ENCODE measurements at places on chromosomes 3 and 15.
A peak's percentile ranks its signal among the peaks of the same experiment; 100 is the strongest.

DNA sequence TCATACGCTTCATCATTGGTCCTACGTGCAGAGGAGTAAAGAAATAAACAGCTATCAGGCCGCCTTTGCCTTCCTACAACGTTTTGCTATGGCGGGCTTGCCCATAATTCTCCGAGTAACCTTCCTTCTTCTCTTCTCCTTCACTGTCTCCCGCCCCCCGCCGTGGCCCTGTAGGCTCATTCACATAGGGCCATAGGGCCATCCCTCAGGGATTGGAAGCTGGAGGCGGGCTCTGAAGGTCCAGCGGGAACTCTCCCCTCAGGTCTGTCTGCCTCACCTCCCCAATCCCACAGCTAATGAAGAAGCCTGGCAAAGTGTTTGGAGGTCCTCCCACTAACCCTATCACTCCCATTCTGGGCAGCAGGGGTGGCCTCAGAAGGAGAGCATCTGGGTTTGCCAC, 43.6 kb downstream of the SEMA5B start:
- no peak for DNase-seq

DNA sequence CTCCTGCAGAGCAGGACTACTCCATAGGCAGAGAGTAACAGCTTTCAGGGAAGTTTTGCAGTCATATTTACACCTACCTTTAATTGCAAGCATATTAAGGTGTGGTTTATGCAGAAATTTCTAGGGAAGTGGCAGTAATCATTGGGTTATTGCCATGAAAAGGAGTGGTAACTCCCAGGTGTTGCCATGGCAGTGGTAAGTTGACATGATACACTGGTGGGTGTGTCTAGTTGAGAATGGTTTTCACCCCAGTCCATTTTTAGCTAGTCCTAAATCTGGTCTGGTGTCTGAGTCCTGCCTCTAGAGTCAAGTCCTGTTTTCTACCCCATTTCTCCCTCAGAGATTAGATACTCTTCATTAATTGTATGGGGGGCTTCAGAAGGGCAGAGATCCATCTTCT, 128.4 kb upstream of the GMNC start:
- DNase-seq = no peak

DNA sequence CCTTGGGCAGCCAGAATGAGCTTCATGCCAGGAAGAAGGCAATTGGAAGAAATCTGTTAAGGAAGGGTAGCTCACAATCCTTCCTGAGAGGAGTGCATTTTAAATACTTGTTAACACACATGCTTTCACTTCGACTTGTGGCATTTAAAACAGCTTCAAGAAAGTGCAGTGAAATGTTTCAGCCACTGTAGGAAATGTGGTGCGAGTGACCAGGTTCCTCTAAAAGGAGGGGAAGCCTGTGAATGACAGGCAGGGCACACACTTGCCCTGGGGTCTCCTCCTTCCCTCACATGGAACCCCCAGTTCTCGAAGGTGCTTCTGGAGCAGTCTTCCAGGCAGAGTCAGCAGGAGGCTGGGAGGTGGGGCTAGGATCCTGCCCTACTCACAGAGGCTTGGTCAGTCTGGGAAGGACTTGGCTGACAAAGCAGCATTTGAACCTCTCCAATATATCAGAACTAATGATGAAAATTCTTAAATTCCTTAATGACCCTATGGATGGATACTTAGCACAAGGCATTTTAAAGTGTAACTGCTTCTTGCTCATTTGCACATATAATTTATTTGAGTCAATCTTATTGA, 358.6 kb downstream of the CHST2 start:
- DNase-seq = no peak

DNA sequence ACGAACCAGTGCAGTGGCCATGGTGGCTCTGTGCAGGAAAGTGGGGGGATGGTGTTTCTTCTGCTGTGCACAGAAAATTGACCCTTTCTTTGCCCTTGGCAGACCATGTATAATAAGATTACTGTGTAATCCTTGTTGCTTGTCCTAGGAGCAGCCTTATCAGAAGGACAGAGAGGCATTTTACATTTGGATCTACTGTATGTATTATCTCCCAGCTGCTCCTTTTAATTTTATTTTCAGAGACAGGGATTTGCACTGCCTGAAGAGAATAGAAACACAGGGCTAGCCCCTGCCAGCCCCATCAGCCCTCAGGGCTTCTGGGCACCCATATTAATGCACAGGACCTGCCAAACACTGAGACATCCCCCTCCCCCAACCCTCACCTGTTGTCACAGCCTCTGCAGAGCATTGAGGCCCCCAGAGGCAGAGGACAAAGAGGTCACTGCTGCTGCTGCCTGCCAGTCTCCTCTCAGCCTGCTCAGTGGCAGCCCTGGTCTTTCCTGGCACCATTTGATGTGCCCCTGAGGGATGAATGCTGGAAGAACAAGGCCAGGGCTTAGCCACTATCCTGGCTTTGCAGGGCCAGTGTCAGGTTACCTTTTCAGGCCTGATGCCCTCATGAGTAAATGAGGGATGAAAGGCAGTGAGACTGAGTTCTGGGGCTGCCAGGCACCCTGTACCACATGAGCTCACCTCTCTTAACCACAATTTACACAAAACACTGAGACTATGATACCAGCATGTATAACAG, 533.4 kb downstream of the NTRK3 start:
- DNase-seq = no peak

GRCh38 chr15:86863226-86863915, 783.7 kb downstream of the AGBL1 start:
- no peak for DNase-seq

GRCh38 chr15:90340345-90340744, 11.7 kb upstream of the ZNF774 start:
- no peak for DNase-seq

DNA sequence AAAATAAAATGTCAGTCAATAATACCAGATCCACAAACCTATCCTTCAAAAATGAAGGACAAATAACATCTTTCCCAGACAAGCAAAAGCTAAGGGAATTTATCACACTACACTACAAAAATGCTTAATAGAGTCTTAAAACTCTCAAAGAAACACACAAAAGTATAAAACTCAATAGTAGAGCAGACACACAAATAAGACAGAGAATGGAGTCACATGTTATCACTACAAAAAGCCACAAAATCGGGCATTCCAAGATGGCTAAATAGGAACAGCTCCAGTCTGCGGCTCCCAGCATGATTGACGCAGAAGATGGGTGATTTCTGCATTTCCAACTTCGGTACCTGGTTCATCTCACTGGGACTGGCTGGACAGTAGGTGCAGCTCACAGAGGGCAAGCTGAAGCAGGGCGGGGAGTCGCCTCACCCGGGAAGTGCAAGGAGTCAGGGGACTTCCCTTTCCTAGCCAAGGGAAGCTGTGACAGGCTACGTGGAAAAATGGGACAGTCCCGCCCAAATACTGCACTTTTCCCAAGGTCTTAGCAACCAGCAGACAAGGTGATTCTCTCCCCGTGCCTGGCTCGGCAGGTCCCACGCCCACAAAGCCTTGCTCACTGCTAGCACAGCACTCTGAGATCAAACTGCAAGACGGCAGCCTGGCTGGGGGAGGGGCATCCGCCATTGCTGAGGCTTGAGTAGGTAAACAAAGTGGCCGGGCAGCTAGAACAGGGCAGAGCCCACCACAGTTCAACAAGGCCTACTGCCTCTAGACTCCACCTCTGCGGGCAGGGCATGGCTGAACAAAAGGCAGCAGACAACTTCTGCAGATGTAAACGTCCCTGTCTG, 46.3 kb downstream of the SENP7 start:
- no peak for DNase-seq

DNA sequence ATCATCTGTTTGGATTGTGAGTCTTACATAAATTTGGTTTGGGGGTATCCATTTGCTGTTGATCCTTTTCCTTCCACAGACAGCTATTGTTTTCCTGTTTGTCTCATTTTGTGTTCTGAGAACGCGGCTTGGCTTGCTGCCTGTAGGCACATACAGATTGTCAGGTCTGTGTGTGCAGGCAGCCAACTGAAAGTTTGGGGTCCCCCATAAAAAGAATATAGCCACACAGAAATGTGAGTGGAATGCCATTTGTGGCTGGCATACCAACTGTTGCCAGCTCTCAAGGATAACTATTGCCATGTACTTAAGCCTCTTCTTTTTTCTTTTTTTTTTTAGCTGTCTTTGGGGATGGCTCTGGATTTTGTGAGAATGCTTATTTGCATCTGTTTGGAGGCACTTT, 1308.0 kb downstream of the ROBO1 start:
- no peak for DNase-seq

DNA sequence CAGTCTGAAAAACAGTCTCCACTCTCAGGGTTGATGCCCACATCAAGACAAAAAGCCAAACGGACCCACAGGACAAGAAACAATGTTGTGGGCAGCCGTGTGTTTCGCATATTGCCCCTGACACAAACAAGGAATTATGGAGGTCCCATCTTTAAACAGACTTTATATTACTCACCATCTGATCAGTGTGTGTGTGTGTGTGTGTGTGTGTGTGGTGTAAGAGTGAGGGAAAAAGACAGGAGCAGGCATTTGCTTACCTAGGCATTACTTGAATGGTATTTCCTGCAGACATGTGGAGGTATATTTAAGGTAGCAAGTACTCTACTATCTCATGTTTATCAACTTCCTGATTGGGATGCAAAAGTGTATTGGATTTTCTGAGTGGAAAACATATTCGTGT, 136.3 kb downstream of the TMCO5A start:
- no peak for DNase-seq

- no peak for DNase-seq
These were observed 21.1 kb downstream of the GTF2E1 start for GRCh38 chr3:120763601-120764000.

GRCh38 chr15:71088683-71089082, 26.6 kb upstream of the THSD4 start:
- no peak for DNase-seq

GRCh38 chr3:149647285-149647684, 10.5 kb downstream of the WWTR1 start:
- no peak for DNase-seq

DNA sequence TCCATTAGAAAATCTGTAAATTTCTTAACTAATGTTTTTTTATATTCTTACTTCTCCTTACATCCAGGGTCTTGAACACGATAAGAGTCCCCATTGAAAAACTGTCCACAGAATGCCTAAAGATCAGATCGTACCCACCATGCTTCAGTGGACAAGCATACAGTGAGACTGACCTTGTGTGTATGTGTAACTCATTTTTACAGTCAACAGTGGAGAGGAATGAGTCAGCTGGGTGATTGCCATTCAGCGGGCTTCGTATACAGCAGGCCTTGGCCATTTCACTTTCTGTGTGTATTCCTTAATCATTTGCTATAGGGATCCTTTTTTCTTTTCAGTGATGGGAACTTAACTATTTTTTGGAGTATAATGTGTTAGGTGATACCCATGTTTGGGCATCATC, 10.6 kb downstream of the PARP14 start:
- peak; percentile 4 for DNase-seq

DNA sequence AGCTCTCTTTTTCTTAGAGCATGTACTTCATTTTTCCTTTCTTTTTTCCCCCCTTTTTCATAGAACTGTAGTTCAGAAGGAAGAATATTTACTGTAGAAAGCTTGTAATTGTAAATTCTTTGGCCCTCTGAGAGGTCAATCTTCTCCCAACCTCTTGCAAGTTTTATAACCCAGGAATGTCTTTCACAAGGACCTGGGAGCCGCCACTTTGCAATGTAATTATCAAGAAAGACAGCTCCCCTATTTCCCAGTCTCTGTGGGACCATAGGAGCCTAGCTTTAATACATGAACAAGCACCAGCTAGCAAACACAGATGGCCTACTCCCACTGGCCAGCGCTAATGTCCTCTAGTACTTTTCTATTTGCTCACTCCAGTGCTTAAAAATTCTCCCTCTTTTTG, 51.4 kb downstream of the NFKBIZ start:
- DNase-seq = no peak

DNA sequence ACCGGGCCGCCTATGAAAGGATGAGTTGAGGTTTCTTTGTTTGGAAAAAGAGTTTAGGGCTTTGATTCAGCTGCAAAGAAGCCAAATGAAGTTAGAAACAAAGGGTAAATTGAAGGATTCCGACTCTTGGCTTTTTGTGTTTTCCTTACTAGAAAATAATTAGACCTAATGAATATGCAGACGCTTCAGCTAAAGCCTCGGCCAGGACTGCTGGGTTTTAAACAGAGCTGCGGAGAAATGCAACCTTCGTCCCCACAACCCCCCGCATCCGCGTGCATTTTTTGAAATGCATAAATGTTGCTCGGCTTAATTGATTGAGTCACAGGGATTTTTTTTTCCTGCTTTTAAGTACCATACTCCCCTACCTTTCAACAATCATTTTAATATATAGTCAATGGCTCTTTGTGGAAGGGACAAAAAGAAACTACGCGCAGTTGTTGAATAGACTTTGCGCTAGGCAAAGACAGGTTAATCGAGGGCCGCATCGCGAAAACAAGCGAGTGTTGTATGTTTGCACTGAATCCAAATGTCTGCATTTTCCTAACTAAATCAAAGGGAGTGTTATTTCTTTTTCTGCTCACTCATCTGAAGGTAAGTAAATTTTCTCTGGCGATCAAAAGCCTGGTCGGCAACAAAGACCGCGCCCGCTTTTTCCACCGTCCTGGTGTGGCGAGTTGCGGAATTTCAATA, 1.3 kb upstream of the ZIC4 start:
- no peak for DNase-seq

- DNase-seq = no peak
These were observed 17.0 kb upstream of the ITGB5 start for GRCh38 chr3:124903896-124904834.

DNA sequence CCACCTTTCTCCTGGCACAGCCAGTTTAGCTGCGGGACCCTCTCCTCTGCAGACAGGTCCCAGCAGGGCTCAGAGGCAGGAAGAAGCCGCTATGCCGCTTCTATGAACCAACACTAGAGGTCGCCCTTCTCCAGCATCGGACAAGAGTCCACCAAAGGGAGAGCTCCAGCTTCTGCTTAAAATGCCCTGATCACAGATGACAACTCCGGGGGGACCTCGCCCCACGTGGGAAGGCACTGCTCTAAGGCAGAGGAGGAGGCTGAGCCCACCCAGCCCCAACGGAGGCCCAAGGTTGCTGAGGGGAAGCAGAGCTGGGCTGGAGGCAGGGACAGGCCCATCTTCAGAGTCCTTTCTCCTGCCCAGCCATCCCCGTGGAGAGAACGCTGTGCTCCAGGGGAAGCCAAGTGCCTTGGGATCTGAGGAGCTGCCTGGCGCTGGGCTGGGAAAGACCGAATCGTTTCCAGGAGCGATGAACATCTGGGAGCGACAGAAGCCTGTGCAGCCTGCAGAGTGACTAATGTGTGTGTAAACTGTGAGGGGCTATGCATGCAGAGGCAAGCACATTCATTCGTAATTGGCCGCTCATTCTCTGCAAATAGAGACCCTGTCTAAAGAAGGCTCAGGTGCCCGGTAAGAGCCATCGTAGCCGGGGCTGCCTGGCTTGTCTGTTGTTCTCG, 43.5 kb upstream of the BDH1 start:
- peak; percentile 88 for DNase-seq

DNA sequence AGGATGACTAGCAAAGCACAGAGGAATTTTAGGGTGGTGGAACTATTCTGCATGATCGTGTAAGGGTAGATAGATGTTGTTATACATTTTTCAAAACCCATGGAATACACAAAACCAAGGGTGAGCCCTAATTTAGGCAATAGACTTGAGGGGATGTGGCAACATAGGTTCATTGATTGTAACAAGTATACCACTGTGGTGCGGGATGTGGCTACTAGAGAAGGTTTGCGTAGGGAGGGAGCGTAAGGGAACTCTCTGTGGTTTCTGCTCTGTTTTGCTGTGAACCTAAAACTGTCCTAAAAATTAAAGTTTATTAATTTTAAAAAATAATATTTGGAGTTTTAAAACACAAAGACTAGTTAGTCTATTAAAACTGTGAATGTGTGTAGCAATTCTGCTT, 202.8 kb downstream of the PLCL2 start:
- no peak for DNase-seq

- no peak for DNase-seq
These were observed 48.0 kb downstream of the ZDHHC19 start for GRCh38 chr3:196163212-196163611.

All from AG08395 (cell line).